ENCODE measurements at places on chromosomes 12 and 14. TPM values are rescaled to one million over a fixed set of nuclear protein-coding genes. Genes with fewer than 3 reads are reported as not detected.

Gene SMOC1
- total RNA-seq, result not detected

Gene OVCH1
- total RNA-seq, result not detected

Gene GARIN6
- total RNA-seq, result not detected

Gene CCDC184
- 0.41 TPM for total RNA-seq

Gene OR6J1
- total RNA-seq, result not detected

Gene FIGNL2
- total RNA-seq, result 0.73 TPM

Gene KRT82
- total RNA-seq, result not detected

Gene PTPN11
- 82.7 TPM for total RNA-seq

Gene RAD51B
- 9.7 TPM for total RNA-seq

Gene BCL2L14
- not detected for total RNA-seq

Gene C14orf39
- 0.24 TPM for total RNA-seq

- no peak for DNase-seq
Measured at GRCh38 chr12:52907092-52907810, 2.4 kb upstream of the KRT8 start.

DNA sequence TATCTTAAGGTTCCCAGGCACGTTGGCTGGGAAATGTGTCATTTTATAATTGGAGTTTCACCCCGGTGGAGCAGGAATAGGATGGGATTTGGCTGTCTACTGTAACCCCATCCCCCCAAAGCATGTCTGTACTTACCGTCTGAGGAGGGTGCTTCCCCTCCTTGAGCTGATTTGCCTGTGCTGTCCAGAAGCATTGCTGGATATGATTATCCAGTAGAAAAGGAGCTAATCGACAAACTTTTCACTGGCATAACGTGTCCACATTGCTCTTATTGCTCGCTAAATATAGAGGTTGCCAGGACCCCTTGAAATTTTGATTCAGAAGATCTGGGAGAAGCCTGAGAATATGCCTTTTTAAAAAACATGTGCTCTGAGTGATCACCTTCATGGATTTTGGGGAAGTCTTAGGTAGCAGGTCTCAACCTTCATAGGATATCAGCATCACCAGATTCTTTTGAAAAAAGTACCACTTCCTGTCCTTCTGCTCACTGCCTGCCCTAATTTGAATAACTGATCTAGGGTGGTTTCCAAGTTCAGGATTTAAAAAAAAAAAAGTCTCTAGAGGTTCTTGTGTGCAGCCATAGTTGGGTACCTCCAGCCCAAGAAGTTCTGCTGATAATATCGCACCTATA, 80.4 kb upstream of the KCNA1 start:
- no peak for DNase-seq

DNA sequence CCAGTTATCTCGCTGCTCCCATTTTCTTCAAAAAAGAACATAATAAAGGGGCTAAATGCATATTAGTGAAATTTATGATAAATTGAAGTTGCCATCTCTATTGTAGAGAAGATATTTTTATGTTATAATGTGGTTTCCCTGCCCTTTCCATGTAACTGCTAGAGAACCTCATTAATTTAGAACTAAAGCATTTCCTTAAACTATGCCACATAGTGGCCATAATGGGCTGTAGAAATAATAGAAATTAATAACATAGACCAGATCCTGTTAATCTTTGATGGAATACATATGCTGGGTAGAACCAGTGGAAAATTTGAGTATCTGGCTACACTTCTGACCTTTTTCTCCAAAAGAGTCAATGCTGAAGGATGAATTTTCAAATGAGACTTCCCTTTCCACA, 376.7 kb downstream of the PDZRN4 start:
- no peak for DNase-seq

DNA sequence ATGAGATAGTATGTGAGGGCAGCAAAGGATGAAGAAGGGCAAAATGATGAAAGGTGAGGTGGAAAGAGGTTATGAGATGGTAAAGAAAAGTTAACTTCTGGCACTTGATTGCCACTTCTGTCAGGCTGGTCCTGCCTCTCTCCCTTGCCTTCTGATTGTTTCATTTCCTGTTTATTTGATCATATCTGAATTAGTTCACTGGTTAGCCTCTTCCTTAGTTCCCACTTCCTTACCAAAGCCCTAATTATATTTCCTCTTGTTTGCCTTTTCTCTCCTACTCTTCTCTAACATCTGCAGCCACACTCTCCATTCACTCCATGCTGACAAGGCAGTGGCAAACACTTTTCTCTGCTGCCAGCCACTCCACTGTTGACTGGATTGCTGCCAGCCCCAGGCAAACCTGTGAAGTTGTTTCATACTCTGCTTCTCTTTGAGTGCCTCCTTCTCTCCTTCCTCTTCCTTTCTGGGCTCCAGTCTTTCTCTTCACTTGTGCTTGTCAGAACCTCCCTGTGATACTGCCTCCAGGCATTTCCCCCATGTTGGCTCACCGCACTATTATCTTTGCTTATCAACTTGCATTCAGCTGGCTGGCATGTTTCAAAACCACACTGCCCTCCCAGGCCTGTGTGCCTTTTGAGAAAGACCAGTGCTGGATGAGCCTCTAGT, 8.1 kb downstream of the PNP start:
- no peak for DNase-seq

GRCh38 chr14:102394717-102395375, 32.1 kb downstream of the TECPR2 start:
- DNase-seq, result no peak

GRCh38 chr14:93903342-93904184, 23.6 kb upstream of the FAM181A start:
- no peak for DNase-seq

DNA sequence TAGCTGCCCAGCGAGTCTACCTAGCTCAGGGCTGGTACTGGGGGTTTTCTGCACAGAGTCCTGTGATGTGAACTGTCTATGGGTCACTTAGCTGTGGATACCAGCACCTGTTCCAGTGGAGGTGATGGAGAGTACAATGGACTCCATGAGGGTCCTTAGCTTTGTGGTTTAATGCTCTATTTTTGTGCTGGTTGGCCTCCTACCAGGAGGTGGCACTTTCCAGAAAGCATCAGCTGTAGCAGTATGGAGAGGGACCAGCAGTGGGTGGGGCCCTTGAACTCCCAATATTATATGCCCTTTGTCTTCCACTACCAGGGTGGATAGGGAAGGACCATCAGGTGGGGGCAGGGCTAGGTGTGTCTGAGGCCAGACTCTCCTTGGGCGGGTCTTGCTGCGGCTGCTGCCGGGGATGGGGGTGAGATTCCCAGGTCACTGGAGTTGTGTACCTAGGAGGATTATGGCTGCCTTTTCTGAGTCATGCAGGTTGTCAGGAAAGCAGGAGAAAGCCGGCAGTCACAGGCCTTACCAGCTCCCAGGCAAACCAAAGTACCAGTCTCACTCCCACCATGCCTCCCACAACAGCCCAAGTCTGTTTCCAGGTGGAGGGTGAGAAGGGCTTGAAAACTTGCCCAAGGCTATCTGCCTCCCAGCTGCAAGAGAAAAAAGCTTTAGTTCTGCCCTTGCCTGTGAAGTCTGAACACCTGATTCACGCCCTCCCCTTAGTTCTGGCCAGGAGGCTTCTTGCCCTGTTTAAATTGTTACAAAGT, 163.0 kb upstream of the NUDT4 start:
- DNase-seq, result no peak

- DNase-seq, result no peak
Measured at GRCh38 chr12:39807043-39807442, 187.4 kb upstream of the ABCD2 start.

- DNase-seq, result no peak
Measured at GRCh38 chr12:23399402-23399933, 550.0 kb downstream of the SOX5 start.

DNA sequence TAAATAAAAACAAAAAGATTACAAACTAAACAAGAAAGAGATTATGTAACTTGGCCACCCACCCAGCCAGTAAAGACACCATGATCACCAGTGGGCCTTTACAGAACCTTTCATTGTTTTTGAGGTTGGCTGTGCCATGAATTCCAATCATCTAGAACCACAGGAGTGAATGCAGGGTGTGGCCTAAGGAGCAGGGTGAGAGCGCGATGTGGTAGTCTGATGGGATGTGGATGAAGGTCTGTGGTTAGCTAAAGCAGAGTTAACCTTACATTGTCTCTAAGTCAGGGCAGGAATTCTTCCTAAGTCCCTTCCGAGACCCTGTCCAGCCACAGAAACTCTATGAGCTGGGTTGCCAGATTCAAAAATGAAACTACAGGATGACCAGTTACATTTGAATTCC, 54.0 kb upstream of the CDKN3 start:
- DNase-seq, result no peak

DNA sequence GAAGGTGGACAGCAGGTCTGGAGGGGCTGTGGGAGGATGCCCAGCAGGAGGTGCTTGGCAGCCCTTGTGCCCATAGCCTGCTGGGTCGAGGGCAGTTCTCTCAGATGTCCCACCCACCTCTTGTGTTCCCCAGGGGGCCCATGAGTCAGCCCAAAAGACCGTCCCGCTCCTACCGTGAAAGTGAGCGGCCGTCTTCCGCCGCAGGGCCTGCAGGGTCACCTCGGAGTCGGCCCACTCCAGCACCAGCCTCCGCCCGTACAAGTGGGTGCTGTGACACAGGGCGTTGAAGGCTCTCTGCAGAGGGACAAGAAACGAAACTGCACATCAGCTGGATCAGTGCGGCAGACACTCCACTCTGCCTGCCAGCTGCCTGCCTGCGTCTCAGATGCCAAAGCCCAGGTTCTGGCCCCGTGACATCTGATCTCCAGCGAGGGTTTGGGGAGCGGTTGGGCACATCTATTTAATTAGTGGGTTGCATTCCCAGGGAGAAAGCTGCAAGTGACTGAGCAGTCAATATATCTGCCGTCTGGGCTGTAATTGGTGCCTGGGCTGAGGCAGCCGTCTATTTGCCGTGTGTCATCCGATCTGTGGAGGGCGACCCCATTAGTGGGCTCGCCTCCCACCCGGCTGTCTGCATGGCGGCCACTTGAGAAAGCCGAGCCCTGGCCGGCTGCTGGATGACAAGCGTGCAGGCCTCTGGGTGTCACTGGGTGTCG, 121.5 kb downstream of the RBM19 start:
- no peak for DNase-seq

DNA sequence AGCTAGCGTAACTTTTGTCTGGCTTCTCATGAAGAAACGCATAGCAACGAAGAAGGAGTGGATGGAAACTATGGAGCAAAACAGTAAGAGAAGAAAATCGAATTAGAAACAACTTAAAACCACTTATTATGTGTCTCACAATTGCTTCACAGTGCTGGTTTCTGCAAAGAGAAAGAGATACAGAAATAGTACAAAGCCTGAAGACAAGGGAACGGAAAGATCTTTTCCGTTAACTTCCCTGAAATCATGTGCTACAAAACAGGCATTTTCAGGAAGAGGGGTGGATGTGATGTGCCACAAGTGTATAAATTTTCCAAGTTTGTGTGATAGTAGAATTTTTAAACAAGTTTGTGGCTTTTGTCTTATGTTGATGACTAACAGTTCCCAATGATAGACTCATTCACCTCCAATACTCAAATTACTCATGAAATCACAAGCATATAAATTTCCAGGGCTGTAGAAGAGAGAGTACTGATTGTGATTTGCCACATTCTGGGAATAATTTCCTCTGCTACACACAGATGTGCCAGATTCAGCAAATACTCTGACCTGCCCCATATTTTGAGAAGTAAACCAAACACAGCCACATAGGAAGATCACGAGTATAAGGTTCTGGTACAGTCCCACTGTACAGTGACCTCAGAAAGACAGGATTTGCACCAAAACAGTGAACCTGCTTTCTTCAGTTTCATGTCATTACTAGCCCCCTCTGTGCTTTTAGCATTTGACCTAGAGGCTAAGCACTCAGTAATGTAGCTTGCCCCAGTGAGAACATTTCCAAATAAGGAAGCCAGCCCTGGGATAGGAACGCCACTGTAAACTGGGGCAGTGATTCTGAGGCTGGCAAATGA, 41.4 kb upstream of the PPFIA2 start:
- no peak for DNase-seq

GRCh38 chr12:122850048-122850445, 14.8 kb downstream of the HIP1R start:
- DNase-seq, result no peak

GRCh38 chr14:102178806-102179205, 39.1 kb downstream of the WDR20 start:
- no peak for DNase-seq

DNA sequence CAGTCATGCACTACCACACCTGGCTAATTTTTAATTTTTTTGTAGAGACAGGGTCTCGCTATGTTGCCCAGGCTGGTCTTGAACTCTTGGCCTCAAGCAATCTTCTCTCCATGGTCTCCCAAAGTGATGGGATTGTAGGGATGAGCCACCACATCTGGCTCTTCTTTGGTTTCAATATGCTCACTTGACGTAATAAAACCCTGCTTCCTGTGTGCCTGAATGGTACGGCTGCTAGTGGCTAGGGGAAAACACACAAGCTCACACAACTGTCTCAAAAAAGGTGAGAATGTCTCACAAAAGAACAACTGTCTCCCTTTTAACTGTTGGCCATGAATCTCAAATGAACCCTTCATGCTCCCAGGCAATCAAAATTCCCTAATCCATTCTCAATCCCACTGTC, 15.0 kb downstream of the C1S start:
- DNase-seq, result no peak

DNA sequence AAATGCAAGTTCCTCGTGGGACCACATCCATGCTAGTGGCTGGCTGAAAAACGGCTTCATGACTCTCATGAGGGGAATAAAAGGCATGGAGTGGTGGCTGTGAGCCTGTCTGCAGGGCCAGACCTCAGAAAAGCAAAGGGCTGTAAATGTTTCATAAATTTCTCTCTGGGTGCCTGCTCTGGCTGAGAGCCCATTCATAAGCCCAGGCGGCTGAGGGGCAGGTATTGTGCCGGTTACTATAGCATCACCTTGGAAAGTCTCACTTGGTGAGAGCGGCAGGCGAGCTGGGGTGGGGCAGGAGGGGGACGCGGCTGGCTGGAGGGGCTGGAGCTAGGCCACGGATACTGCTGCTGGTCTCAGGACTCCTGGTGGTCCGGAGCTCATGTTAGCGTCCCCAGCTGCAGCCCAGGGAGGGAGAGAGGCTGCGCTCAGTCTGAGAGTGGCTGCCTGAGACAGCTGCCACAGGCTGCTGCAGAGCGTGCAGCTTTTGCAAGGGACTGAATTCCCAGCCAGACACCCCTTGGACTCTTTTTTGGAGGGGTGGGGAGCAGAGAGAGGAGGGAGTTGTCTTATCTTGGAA, at the start of gene SLC17A8:
Gene SLC17A8, plus strand, starts transcription at position 431 of the 580 bp plus-strand sequence. CDS start 318 bp downstream, outside the sequence.
- DNase-seq, result no peak

- no peak for DNase-seq
Measured at GRCh38 chr14:66603945-66604344, 96.0 kb downstream of the GPHN start.

DNA sequence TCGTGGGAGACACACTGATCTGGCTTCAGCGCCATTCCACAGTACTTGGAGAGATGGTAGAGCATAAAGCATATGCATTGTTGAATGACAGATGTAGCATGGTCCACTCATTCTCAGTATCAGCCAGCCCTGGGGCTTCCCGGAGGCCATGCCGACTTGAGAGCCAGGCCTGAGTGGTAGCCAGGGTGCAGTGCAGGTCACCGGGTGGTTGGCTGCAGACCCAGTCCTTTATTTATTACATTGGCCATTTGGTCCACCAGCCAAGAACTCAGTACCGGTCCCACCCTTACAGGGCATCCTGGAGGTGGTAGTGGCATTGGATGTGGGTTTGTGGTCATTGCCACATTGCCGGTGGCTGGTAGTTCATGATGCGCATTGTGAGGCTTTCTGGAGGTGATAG, 121.6 kb upstream of the RTL1 start:
- DNase-seq, result no peak

GRCh38 chr14:92974541-92975345, 51.8 kb downstream of the CHGA start:
- no peak for DNase-seq

GRCh38 chr12:119683413-119683812, 15.5 kb downstream of the PRKAB1 start:
- no peak for DNase-seq

- no peak for DNase-seq
Measured at GRCh38 chr12:68199127-68199526, 26.5 kb downstream of the IL26 start.

- DNase-seq, result no peak
Measured at GRCh38 chr12:49869816-49870500, 27.1 kb upstream of the BCDIN3D start.

Data from glomerular endothelial cell (primary cell).